ENCODE measurements at places on chromosomes 11 and 22. TPM values are rescaled to one million over a fixed set of nuclear protein-coding genes. Genes with fewer than 3 reads are reported as not detected.

SNX32 gene
- total RNA-seq, result 0.08 TPM

CRYBB2 gene
- not detected for total RNA-seq

CLDN5 gene
- total RNA-seq, result not detected

CDC42EP2 gene
- 19.2 TPM for total RNA-seq

Measured in A549 treated with AZD2906 at 1 μM for 4 hours (cell line).